ENCODE measurements at places on chromosomes 13 and 19.

GRCh38 chr19:1470305-1471009 lies 8.6 kb downstream of the C19orf25 start:
- peak; percentile 58 for DNase-seq

- no peak for DNase-seq
Observed at GRCh38 chr13:73828811-73829210, 305.4 kb downstream of the KLF12 start.

- DNase-seq, result no peak
Observed at GRCh38 chr13:49098198-49098597, 121.9 kb upstream of the MLNR start.

DNA sequence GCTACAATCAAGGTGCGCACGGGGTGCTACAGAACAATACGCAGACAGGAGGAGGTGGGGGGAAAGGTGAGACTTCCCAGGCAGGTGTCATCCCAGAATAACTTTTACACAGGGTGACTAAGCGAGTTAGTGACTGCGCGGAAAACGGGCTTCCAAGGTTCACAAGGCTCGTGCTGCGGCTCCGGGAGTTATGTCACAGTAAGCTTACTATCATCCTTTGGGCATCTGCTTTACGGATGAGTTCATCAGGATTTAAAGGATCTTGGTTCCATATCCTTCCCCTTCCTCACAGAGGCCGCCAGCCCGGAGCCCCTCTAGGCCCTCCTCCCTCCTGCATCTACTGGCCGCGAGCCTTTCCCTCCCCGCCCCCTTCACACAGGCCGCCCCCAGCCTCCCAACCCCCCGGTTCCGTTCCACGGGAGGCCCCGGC lies 474 bp upstream of the IFT88 start:
- no peak for DNase-seq

GRCh38 chr19:48739404-48740163 lies 826 bp downstream of the RASIP1 start:
- DNase-seq, result no peak

- no peak for DNase-seq
Observed at GRCh38 chr19:2170219-2170618, 6.5 kb downstream of the DOT1L start.

DNA sequence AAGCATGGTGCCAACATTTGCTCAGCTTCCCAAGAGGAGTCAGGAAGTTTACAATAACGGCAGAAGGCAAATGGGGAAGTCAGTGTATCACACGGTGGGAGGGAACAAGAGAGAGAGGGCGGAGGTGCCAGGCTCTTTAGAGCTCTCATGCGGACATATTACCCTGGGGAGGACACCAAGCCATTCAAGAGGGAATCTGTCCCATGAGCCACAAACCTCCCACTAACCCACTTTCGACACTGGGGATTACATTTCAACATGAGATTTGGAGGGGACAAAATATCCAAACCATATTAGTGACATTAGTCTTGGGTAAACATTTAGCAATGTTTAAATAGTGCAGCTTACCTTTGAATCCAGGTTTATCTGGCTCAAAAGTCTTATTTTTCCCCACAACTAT lies 69.9 kb downstream of the SLAIN1 start:
- DNase-seq, result no peak

DNA sequence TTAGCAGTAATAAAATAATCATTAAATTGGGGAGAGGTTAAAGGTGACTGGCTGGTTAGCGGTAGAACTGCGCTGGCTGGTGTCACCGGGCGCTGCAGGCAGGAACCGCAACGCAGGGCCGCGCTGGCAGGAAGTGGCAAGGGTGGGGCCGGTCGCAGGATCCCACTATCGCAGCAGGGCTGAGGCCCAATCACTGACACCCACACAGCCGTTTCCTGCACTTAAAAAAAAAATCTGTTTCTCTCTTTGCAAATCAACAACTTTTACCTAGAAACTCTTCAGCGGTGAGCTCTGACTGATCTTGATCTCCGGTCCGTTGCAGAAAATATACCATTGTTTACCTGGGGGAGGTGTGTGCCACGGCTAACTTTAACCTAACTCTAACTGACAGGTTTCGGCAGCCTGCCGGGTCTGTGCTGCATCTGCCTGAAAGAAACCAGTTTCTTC lies 46.9 kb downstream of the KLF2 start:
- DNase-seq, result peak; percentile 81

GRCh38 chr13:31421756-31422155 lies 222.0 kb downstream of the B3GLCT start:
- no peak for DNase-seq

DNA sequence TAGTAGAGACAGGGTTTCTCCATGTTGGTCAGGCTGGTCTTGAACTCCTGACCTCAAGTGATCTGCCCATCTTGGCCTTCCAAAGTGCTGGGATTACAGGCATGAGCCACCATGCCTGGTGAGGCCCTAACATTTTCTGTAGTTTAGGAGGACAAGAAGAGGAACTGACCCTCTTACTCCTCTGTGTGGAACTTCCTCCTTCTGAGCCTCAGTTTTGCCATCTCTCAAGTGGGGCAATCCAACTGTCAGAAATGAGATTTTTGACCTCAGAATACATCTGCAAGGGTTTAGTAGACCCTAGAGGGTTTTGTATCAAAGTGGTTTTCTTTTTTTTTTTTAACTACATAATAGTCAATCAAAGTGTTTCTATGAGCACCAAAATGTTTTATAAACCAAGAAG lies 2.4 kb downstream of the DKKL1 start:
- no peak for DNase-seq

- no peak for DNase-seq
Observed at GRCh38 chr13:32262165-32262564, 53.0 kb downstream of the ZAR1L start.

GRCh38 chr19:6020972-6021805 lies 43.2 kb upstream of the RANBP3 start:
- DNase-seq, result no peak

- DNase-seq, result no peak
Observed at GRCh38 chr13:75102001-75102716, 379.8 kb downstream of the TBC1D4 start.

DNA sequence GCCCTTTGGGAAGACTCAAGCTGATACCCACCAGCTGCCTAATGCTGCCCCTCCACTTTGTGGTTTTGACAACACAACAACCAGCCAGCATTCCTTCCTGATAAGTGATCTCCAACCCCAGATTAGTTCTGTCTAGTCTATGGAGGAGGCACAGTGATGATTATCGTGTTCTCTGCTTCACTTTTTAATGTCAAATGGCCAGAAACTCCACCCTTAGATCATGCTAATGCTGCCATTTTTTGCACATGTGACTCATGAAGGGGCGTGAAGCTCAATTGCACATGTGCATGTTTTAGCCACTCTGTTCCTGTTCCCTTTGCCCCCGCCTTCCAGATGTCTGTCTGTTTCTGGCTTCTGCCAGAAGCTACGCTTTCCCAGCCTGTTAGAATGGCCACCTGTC lies 199.8 kb downstream of the COG6 start:
- no peak for DNase-seq

GRCh38 chr13:36475468-36475867 lies 43.2 kb downstream of the CCNA1 start:
- DNase-seq, result no peak

DNA sequence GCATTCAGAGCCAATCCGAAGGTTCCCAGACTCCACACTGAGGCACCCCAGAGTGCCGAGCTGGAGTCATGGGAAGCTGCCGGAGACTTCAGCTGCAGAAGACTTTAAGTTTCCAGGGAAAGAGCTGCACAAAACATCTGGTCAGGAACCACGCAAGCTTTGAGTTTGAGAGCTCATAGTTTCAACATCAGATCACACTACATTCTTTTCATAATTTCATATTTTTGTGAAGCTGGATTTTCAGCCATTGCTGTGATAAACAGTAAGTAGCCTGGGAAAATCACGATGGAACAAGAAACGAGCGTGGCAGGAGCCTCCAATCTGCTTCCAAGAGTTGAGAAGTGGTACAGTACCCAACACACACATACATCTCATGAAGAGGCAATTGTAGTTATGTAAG lies 25.5 kb upstream of the ATP12A start:
- DNase-seq, result no peak

GRCh38 chr19:290372-291005 lies 714 bp downstream of the PLPP2 start:
- DNase-seq, result peak; percentile 13

DNA sequence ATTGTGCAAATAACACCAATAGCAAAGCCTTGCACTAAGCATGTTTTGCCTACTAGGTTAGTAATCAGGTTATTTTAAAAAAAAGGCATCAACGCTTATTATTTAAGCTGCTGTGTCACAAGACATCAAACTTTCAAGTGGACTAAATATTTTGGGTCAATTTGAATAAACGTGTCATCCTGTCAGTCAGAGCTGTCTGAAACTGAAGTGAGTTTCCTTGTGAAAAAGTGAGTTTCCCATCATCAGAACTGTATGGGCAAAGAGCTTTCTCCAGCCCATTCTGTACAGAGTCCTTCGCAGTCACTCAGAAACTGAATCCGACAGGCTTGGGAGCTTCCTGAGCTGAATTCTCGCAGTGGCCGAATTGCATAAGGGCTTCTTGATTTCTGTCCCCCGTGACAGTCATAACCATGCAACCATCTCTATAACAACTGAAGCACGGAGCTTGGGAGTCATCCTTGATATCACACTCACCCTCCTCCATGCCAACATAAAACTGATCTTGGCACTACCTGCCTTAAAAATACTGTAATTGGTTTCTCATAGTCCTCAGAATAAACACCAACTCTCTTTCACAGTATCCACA lies 139.8 kb downstream of the MIPEP start:
- DNase-seq, result no peak

DNA sequence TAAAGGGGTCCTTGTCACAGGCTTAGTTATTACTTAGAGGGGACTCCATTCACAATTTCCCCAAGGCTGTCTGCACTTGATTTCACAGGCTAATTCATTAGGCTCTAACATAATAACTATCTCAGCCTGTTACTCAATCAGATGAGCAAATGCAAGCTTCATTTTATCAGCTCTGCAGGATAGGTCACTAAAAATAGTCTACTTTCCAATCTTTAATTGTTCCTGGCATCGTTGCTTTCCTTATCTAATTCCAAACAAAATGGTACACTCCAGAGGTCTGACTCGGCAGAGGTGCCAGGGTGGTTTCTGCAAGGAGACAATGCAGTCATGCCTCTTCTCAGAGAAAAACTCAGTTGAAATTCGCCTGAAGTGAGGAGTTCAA lies 69.7 kb upstream of the SLC15A1 start:
- DNase-seq, result no peak

GRCh38 chr13:28763887-28764286 lies 45.1 kb upstream of the SLC46A3 start:
- DNase-seq, result no peak

GRCh38 chr13:29473166-29473565 lies 122.3 kb downstream of the SLC7A1 start:
- no peak for DNase-seq

DNA sequence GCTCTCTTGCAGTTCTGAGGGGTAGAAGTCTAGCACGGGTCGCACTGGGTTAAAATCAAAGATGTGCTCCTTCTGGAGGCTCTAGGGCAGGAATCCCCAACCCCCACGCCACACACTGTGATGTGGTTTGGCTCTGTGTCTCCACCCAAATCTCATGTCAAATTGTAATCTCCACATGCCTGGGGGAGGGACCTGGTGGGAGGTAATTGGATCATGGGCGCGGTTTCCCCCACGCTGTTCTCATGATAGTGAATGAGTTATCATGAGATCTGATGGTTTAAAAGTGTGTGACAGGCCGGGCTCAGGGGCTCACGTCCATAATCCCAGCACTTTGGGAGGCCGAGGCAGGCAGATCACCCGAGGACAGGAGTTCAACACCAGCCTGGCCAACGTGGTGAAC lies 26.6 kb upstream of the CALM3 start:
- peak; percentile 5 for DNase-seq

DNA sequence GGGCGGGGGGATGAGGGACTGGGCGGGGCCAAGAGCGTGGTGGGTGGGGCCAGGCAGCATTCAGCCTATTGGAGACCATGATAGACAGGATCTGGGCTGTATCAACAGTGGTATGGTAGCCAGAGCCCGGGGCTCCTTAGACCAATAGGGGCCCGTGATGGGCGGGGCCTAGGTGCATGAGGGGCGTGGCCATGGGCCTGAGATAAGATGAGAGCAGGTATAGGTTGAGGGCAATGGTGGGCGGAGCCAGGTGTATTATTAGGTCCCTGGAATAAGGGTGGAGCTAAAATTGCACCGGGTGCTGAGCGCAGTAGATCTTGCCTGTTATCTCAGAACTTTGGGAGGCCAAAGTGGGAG lies 5.3 kb downstream of the ABCA7 start:
- no peak for DNase-seq

DNA sequence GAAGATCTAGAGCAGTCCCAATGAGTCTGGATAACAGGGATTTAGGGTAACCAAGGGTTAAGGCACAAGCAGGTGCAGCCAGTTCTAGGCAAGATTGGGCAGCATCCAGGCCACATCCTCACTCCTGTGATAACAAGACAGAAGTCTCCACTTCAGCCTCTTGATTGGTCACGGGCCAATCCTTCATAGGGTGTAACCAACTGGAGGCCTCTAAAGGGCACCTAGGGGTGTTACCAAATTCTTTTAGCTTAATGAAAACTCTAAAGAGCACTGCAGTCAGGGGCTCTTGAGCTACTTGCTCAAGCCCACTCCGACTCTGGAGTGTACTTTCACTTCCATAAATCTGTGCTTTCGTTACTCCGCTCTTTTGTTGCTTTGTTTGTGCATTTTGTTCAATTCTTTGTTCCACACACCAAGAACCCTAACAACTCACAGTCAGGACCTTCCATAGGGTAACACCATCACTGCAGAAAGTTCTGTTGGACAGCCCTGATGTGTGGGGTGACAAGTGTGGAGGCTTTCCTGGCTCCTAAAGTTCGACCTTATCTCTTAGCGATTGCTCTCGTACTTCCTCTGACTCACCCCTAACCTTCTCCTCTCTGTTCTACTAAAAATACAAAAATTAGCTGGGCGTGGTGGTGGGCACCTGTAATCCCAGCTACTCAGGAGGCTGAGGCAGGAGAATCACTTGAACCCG lies 36.1 kb downstream of the ZSWIM9 start:
- no peak for DNase-seq

DNA sequence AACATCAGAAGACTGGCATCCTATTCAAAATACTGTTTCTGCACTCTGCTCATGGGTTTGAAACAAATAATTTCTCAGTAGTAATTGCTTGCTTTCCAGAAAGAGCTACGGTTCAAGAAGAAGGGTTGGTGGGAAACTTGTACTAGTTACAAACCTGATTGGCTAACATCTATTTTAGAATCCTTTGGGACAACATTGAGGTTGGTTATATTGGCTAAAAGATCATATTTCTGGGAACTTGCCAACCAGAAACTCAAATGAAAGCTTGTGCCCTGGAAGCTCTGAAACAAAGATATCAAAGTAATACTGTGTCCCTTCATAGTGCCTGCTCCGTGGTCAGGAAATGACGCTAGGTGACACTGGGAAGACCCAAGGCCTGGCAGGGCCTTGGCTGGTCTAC lies 141.7 kb downstream of the LACC1 start:
- DNase-seq, result no peak

- DNase-seq, result no peak
Observed at GRCh38 chr13:52036037-52036436, 11.5 kb downstream of the UTP14C start.

GRCh38 chr13:100773923-100774663 lies 99.5 kb upstream of the TMTC4 start:
- DNase-seq, result no peak

- no peak for DNase-seq
Observed at GRCh38 chr13:109100705-109101304, 471.4 kb downstream of the MYO16 start.

- DNase-seq, result no peak
Observed at GRCh38 chr19:51293571-51294210, 17.8 kb upstream of the IGLON5 start.

- DNase-seq, result peak; percentile 33
Observed at GRCh38 chr19:39212375-39212742, 8.3 kb upstream of the SYCN start.
